Glomerular endothelial cell (primary cell): ENCODE measurements at places on chromosomes 16 and 17.

- no peak for DNase-seq
These were observed 2.3 kb upstream of the PRKCB start for GRCh38 chr16:23833504-23833903.

GRCh38 chr17:72634621-72635020 lies 457.9 kb downstream of the SLC39A11 start:
- DNase-seq: no peak

DNA sequence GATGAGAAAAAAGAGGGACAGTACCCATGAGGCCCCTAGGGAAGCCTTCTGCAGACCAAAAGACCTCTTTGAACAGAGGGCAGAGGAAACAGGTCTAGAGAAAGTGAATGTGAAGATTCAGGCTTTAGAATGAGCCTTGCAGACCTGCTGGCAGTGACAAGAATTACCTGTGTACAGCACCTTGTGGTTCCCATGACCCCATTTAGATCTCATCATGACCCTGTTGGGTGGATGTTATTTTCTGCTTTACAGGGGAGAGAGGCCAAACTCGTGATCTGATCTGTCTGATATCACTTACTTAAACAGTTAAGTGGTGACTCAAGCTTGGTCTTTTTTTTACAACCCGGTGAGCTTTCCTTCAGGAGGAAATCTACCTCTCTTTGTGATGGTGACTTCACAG lies 81.9 kb downstream of the UTP18 start:
- DNase-seq: no peak

- DNase-seq: no peak
These were observed 43.4 kb downstream of the METRNL start for GRCh38 chr17:83122834-83123233.

DNA sequence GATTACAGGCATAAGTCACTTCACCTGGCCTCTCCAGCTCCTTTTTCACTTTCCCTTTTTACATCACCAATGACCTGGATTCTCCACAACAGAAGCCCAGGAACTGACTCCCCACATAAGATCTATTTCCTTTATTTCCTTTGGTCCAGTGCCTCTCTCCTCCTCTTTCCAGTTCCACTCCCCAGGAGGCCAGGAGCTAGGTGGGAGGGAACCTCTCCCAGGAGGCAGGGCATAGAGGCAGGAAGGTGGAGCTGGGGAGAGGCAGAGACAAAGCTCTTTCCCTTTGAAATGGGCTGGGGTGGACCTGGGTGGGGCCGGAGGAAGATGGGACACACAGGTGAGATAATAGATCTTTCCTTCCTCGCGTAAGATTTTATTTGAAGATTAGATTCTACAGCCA lies 318.3 kb upstream of the TNRC6C start:
- DNase-seq: no peak

GRCh38 chr17:6510321-6510977 lies 45.9 kb downstream of the PITPNM3 start:
- DNase-seq: no peak

GRCh38 chr16:66164581-66165247 lies 201.8 kb upstream of the CDH5 start:
- no peak for DNase-seq

GRCh38 chr17:74449773-74450172 lies 16.7 kb upstream of the CD300A start:
- no peak for DNase-seq

DNA sequence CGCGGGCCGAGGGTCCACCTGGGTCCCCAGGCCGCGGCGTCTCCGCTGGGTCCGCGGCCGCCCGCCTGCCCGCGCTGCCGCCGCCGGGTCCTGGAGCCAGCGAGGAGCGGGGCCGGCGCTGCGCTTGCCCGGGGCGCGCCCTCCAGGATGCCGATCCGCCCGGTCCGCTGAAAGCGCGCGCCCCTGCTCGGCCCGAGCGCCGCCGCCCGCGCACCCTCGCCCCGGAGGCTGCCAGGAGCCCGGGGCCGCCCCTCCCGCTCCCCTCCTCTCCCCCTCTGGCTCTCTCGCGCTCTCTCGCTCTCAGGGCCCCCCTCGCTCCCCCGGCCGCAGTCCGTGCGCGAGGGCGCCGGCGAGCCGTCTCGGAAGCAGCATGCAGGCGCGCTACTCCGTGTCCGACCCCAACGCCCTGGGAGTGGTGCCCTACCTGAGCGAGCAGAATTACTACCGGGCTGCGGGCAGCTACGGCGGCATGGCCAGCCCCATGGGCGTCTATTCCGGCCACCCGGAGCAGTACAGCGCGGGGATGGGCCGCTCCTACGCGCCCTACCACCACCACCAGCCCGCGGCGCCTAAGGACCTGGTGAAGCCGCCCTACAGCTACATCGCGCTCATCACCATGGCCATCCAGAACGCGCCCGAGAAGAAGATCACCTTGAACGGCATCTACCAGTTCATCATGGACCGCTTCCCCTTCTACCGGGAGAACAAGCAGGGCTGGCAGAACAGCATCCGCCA lies 504 bp downstream of the FOXC2 start:
- no peak for DNase-seq

GRCh38 chr16:87971933-87972332 lies 20.7 kb downstream of the BANP start:
- no peak for DNase-seq

- DNase-seq: no peak
These were observed 19.0 kb downstream of the C17orf100 start for GRCh38 chr17:6670571-6670970.

DNA sequence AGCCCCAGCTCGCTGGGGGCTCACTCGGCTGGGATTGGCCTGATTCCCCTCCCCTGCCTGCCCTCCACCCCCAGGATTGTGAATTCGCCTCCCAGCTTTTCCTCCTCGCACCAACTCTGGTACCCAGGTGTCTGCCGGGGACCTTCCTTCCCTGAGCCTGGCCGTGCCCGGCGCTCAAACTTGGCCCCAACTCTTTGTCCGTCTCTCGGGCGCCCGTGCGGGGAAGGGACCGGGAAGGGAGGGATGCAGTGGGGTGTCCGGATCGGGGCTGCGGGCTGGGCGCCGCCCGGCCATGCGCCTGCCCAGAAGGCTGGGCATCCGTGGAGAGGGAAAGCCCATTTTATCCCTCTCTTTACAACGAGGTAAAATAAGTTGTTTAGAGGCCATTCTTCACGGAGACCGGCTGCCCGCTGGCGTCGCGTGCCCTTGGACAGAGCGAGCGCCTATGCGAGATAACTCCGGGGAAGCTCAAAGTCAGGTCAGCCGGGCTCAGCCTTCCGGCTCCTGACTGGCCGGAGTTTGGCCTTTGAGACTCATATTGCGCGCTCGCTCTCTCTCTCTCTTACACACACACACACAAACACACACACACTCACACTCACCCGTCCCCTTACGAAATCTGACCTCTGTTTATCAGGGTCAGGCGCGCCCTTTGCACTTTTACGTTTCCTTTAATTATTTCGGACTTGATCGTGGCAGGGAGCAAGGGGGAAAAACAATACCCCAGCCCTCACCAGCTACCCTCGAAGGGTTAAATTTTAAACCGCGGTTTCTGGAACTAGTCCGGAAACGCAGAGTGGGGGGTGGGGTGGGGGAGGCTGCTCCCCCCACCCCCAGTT lies 774 bp upstream of the MAF start:
- no peak for DNase-seq

DNA sequence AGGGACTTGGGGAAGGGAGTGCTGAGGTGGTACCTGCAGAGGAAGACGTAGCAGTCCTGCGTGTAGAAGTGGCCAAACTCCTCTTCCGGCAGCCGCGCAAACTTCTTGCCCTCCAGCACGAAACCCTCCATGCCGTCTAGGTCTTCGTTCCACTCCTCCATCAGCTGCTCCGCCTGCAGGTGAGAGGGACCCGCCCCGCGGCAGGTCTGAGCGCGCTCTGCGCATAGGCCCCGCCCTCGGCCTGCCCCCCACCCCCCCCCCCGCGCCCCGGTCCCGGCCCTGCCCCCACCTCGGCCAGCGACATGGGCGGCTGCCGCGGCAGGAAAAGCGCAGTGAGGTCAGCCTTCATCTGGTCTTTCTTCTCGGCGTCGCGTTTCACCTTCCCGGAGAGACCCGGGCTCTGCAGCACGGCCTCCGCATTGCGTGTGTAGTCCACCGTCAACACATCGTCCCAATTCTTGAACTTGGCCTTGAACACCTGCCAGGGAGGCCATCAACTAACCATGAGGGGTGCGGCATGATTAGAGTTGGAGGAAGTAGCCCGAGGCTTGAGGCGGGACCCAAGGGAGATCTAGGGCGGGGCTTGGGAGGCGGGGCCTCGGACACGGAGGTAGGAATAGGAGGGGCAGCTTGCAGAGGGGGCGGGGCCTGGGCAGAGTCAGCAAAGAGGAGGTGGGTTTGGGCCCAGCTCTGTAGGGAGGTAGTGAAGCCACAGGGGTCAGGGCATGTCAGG lies 11.5 kb downstream of the FLII start:
- DNase-seq: no peak

- DNase-seq: no peak
These were observed 36.0 kb upstream of the ICAM2 start for GRCh38 chr17:64056269-64057005.

GRCh38 chr16:8943966-8944759 lies 19.5 kb downstream of the USP7 start:
- DNase-seq: no peak

DNA sequence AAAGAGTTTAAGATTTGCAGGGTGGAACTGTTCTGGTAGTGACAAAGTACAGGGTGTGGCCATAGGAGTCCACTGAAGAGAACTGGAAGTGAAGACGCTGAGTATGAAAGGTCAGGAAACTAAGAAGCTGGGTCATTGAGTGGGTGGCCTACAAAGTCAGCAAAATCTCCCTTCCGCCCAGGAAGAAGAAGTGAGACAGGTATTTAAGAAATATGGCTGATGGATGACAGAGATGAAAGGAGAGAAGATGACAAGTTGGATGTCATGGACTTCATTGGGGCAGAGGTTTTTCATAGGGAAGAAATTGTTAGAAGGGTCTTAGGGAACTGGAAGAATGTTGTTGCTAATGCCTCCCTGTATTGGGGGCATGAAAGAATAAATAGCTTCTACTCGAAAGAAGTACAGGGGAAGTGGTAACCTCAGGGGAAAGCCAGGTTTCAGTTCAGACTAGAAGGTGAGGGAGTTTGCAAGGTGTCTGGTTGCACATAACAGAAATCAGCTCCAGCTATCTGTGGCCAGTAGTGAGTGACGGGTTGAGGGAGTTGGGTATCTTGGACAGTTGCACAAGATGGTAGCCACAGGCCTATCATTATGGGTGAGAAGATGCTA lies 33.6 kb upstream of the MED13 start:
- DNase-seq: no peak

DNA sequence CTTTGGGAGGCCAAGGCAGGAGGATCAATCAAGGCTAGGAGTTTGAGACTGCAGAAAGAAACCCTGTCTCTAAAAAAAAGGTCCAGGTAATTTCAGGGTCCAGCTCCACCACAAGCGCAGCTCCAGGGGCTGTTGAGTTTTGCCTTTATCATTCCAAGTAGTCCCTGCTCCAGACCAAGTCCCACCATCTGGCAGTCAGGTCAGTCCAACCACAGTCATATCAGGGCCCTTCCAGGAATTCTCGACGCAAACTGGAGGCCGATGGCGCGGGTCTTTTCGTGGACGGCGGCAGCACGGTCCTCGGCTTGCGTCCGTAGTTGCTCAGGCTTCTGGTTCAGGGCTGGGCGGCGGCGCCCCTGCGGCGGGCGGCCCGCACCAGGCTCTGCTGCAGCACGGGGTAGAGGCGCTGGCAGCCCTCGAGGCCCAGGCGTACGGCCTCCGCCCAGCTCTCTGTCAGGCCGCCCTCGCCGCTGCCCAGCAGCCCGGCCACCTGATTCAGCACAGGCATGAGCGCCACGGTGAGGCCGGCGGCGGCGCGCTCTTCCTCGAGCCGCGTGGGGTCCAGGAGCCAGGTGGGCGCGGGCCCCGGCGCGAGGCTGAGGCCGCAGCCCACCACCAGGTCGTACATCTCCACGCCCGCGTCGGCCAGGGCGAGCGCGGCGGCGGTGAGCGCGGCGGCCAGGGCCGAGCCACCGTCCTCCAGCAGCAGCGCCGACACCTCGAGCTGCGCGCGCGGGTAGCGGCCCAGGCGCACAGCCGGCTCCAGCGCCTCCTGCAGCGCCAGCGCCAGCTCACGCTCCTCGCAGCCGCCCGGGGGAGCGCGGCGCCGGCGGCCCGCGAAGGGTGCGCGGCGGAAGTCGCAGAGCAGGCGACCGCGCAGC lies 752 bp downstream of the EXOSC6 start:
- no peak for DNase-seq
